Kidney epithelial cell (primary cell): ENCODE measurements at places on chromosomes 13 and 19. TPM values are rescaled to one million over a fixed set of nuclear protein-coding genes. Genes with fewer than 3 reads are reported as not detected.

DNA sequence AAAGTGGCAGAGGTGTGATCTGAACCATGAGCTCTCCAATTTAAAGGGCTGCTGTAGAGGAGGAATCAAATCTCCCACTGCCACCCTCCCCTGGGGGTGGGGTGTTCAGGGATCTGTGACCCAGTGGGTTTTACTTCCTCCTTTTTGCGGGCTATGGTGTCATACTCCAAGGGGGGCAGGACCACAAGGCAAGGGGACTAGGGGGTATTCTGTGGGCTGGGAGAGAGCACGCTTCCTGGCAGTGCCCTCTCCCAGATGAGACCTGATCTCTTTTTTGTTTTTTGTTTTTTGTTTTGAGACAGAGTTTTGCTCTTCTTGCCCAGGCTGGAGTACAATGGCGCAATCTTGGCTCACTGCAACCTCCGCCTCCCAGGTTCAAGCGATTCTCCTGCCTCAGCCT is 10.3 kb downstream of the PLD3 start:
- DNase-seq, result no peak

DNA sequence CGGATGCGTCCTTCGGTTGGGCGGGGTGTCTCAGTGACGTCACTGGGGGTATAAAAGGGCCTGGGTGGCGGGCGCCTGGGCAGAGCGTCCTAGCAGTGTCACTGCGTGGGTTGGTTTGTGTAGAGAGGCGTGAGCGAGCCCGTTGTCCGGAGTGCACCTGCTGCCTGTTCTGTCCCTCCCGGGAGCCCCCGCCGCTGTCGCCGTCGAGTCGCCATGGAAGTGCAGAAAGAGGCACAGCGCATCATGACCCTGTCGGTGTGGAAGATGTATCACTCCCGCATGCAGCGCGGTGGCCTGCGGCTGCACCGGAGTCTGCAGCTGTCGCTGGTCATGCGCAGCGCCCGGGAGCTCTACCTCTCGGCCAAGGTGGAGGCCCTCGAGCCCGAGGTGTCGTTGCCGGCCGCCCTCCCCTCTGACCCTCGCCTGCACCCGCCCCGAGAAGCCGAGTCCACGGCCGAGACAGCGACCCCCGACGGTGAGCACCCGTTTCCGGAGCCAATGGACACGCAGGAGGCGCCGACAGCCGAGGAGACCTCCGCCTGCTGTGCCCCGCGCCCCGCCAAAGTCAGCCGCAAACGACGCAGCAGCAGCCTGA is 2.9 kb downstream of the IER2 start:
- DNase-seq, result no peak

CEP89 gene
- total RNA-seq, result 27.5 and 29.9 TPM in 2 replicates

GRCh38 chr19:43936188-43936587 is 1.1 kb upstream of the ZNF45 start:
- no peak for DNase-seq

CLIP3 gene
- 4.6 and 4.7 TPM in 2 replicates for total RNA-seq

- DNase-seq, result no peak
These were observed 118.4 kb upstream of the SLC7A1 start for GRCh38 chr13:29713839-29714238.

DNA sequence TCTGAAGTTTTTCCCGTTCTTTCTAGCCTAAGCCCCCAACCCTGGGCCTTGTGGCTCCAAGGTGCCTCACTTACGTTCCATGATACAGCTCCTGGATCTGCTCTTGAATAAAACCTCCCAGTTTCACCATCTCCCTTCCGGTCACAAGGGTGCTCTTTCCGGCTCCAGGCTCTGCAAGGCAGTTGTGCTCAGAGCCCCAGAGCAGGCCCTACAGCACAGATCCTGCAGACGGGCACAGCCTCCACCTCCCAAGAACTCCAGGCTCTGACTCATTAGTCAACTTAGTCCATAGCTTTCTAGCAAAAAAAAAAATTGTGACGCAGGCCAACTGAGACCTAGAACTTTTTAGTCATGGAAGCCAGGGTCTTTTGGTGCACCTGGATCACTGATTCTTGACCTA is 33.9 kb upstream of the SLC7A10 start:
- no peak for DNase-seq

CYP4F12 gene
- not detected in 2 replicates for total RNA-seq

LILRA1 gene
- not detected in 2 replicates for total RNA-seq
